ENCODE measurements at places on chromosomes 11 and 22. TPM values are rescaled to one million over a fixed set of nuclear protein-coding genes. Genes with fewer than 3 reads are reported as not detected.

CCDC73 gene
- not detected for total RNA-seq

KRTAP5-7 gene
- not detected for total RNA-seq

SLC43A1 gene
- total RNA-seq: 26.0 TPM

SMIM35 gene
- not detected for total RNA-seq

CYB5R2 gene
- 0.77 TPM for total RNA-seq

STARD10 gene
- 8.0 TPM for total RNA-seq

MS4A6E gene
- total RNA-seq: not detected

HSPA8 gene
- total RNA-seq: 2,469 TPM

FGF3 gene
- not detected for total RNA-seq

CRYBA4 gene
- total RNA-seq: not detected

CASP12 gene
- total RNA-seq: not detected

ARHGAP32 gene
- total RNA-seq: 9.7 TPM

INPP5J gene
- total RNA-seq: 0.32 TPM

SEC14L6 gene
- not detected for total RNA-seq

TBX10 gene
- not detected for total RNA-seq

ARFGAP3 gene
- total RNA-seq: 23.3 TPM

TEX12 gene
- total RNA-seq: not detected

NXPE2 gene
- total RNA-seq: not detected

TIMP3 gene
- not detected for total RNA-seq

WBP2NL gene
- 0.47 TPM for total RNA-seq

All from activated naive CD4-positive, alpha-beta T cell treated with anti-CD3 and anti-CD28 coated beads, Interleukin-2, amount 50 U/mL, for 72 hours (primary cell).